ENCODE measurements at places on chromosomes 5 and 9. TPM values are rescaled to one million over a fixed set of nuclear protein-coding genes. Genes with fewer than 3 reads are reported as not detected.

- H3K27me3 ChIP-seq: no peaks in the 10 kb centered on the region
- H3K4me3 ChIP-seq: no peak overlapping the region
- no peak for DNase-seq
- H3K27ac ChIP-seq: no peak overlapping the region
Measured at GRCh38 chr5:54680998-54681397, 163.4 kb downstream of the SNX18 start.

DNA sequence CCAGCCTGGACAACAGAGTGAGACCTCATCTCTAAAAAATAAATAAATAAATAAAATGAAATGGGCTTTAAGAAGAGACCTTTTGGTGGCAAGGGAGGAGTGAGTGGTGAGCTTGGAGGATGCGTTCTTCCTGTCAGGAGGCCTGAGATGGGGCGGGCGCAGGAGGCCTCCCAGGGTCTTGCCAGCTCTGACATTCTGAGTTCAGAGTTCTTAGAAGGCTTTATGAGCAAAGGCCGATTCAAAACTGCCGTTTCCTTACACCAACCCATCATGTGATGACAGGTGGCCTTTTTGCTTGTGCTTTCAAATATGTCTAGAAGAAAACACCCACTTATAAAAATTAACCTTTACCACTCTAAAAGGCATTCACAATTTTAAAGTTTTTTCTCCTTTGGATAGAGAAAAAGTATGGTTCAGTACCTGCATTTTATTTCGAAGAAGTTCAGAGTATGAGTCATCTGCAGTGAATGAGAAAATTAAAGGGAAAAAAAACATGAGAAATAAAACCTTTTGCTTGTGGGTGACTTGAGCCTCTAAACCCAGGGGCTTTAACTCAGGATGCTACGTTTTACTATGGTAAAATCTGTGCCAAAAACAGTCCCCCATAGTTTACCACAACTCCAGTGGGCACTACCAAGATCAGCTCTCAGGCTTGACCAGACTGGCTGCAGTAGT is 157.4 kb upstream of the OTULINL start:
- peaks cover 3% of the 10 kb centered on the region for H3K4me1 ChIP-seq
- H3K4me3 ChIP-seq: no peak overlapping the region
- H3K27me3 ChIP-seq: no peaks in the 10 kb centered on the region
- DNase-seq: no peak
- no peak overlapping the region for H3K27ac ChIP-seq

PLPP7 gene
- 0.22 TPM for total RNA-seq

AGXT2 gene
- not detected for total RNA-seq
